ENCODE measurements at places on chromosomes 2 and 18.

- DNase-seq, result no peak
These were observed 16.4 kb upstream of the NFU1 start for GRCh38 chr2:69453475-69454129.

- peak; percentile 50 for DNase-seq
These were observed 18.5 kb upstream of the CCDC93 start for GRCh38 chr2:118032169-118033013.

DNA sequence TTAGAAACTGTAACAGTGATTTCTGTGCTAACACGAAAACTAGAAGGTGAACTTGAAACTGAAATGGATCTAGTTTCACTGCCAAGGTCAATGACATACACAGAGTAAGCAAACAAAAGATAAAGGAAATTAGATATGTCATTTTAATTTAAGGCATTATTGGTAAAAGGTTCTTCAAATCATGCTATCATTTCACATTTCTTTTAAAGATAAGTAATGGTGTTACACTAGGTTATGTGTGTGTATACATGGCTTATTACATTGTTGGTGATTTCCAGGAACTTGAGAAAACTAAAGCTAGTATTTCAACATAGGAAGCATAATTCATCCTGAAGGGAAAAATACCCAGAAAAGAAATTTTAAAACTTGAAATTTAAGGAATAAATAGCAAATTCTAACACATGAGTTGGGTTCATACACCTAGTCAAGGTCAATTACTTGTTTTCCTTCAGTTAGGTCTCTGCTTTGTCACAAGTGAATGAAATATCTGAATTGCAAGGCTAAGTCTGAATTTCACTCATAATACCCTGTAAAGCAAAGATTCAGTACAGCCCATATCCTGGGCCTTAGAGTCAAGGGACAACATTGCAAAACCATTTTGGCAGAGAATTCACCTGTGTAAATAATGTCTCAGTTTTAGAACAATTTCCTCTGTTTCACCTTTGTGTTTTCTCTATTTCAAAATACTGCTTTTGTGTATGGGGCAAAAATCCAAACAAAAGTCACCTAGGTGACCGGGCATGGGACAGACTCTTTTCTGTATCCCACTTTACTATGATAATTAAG, 141.6 kb downstream of the SRBD1 start:
- DNase-seq, result no peak

DNA sequence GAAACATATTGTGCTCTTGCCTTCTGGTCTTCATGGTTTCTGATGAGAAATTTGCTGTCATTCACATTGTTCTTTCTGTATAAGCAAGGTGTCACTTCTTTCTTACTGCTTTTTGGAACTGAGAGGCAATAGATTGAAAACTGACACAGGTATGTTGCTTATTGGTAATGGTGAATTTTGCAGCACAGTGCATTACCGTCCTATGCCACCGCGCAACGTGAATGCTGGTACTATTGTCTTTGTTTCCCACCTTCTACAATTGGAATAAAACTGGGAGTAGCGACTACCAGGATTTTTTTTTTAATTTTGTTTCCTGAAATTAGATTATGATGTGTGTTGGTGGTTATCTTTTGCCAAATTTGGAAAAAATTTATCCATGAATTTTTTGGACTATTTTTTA, 11.4 kb downstream of the XIRP2 start:
- DNase-seq, result no peak

GRCh38 chr2:165144315-165144714, 59.5 kb downstream of the SCN3A start:
- DNase-seq, result no peak

DNA sequence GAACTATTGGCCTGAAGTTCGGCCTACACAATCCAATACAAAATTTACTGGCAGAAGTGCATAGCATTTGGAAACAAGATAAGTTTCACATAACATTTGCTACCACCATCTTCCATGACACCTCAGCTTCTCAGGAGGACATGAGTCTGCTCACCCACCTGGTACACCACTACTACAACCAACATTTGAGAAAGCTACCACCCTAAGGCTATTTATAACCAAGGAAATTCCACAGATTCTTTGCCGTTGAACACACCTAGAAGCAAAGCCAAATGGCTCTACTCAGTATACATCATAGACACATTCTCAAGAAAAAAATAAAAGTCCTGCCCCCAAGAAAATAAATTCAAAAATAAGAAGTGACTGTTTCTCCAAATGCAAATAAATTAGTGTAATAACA, 145.3 kb downstream of the SPAG16 start:
- DNase-seq, result no peak

DNA sequence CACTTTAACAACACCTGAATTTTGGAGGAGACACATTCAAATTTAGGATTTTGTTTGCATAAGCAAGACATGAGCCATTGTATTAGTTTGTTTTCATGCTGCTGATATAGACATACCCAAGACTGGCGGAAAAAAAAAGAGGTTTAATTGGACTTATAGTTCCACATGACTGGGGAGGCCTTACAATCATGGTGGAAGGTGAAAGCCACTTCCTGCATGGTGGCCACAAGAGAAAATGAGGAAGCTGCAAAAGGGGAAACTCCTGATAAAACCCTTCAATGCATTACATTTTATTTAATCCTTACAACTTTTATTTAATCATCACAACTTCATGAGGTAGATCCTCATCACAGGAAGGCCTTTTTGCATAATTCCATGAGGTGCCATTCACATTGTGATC, 242.0 kb upstream of the STON1 start:
- peak; percentile 56 for DNase-seq

GRCh38 chr2:11022064-11022463, 110.3 kb downstream of the KCNF1 start:
- DNase-seq, result no peak

DNA sequence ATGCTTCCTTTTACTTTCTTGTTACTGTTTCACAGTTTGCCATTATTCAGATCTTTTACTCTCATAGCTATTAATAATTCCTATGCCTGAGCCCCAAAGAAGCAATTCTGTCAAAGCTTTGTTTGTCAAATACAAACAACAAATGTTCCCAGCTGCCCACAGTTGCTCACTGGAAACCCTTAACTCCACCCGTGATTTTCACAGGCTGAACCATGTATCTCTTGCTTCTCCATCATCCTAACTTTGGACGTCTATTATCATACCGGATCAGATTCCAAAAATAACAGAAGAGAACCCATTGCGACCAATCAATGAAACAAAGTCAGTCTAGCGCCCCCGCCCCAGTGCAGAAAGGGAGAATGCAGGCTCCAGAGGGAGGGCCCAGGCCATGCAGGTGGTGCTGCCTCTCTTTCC, 24.2 kb downstream of the COLEC12 start:
- no peak for DNase-seq
